ENCODE measurements at places on chromosomes 7 and 10. TPM values are rescaled to one million over a fixed set of nuclear protein-coding genes. Genes with fewer than 3 reads are reported as not detected.

The OPALIN gene
- total RNA-seq: not detected

The SMNDC1 gene
- total RNA-seq: 28.1 TPM

- no peak overlapping the region for H3K4me3 ChIP-seq
- no peaks in the 10 kb centered on the region for H3K36me3 ChIP-seq
- H3K27ac ChIP-seq: no peak overlapping the region
- no peaks in the 10 kb centered on the region for H3K27me3 ChIP-seq
- H3K4me1 ChIP-seq: no peaks in the 10 kb centered on the region
Measured at GRCh38 chr10:103265717-103266329, 11.1 kb upstream of the INA start.

The CLCN1 gene
- total RNA-seq: not detected

The MYPN gene
- not detected for total RNA-seq

- H3K27me3 ChIP-seq: no peaks in the 10 kb centered on the region
- H3K36me3 ChIP-seq: no peaks in the 10 kb centered on the region
- H3K27ac ChIP-seq: no peak overlapping the region
- peaks cover 6% of the 10 kb centered on the region for H3K4me1 ChIP-seq
Measured at GRCh38 chr10:50260791-50261281, 9.5 kb upstream of the ASAH2 start.

DNA sequence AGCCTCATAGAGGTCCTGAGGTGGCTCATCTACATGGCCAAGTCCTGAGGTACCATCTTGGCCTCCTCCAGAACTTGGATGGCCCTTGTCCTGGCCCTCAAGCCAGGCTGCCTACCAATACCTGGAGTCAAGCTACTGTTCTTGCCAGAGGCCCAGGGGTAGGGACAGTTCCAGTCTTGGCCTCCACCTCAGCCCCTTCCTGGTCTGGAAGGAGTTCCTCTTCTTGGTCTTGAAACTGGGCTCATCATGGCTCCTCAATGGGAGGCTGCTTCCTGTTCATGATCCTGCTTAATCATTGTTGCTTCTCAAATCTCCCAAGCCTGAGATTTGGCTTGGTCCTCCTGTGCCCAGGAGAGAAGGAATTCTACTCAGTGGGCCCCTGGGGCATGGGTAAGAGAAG lies 3.9 kb downstream of the HPS6 start:
- peaks cover 38% of the 10 kb centered on the region for H3K4me1 ChIP-seq
- H3K4me3 ChIP-seq: no peak overlapping the region
- no peaks in the 10 kb centered on the region for H3K27me3 ChIP-seq
- no peak overlapping the region for H3K27ac ChIP-seq
- DNase-seq: no peak

DNA sequence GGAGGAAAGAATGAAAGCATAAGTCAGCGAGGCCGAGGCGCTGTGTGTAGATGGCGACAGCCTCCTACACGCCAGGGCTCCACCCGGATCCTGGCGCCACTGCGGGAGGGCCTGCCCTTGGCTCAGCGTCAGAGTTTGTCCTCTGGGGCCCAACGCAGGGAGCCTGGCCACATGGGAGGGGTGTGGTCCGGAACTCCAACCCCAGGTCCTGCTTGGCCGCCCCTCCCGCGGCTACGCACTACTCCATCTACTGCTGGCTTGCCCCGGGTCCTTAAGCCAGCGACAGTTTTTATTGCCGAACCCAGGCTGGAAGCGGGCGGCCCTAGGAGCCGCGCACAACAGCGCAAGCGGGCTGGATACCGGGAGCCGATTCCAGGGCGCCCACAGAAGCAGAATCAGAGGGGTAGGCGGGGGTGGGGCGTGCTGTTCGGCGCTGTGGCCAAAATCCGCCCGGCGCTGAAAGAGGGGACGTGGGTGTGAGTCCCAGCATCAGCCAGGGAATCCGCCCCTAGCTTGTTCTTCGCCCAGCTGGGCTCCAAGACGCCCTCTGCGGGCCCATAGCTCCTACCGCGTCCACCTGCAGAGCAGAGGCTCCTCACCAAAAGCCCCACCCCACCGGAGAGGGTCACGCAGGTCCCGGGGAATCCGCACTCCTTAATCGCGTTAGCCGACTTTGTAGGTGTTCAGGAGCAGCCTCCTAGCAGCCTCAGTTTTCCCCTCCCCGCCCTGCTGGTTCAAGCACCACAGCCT lies 4.5 kb downstream of the KAZALD1 start:
- peak overlapping the region; percentile 58 for H3K4me3 ChIP-seq
- no peaks in the 10 kb centered on the region for H3K36me3 ChIP-seq
- peak overlapping the region; percentile 88 for H3K27ac ChIP-seq
- peak; percentile 71 for DNase-seq

DNA sequence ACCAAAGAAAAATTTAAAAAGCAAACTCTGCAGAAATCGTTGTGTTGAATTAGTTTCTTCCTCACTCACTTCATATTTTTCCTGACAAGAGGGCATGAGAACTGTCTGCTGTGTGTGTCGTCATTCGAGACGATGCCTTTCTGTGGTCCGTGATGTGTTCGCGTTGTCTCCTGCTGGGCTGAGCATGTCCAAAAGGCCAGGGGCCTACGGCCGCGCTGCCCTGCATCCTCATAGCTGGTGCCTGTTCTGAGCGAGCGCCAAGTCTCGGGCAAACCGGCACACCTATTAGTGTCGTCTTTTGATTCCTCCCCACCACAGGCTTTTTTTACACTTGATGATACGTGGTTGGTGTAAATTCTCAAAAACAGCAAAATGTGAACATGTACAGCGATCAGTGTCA lies 27.4 kb downstream of the WDR37 start:
- no peak overlapping the region for H3K4me3 ChIP-seq
- no peaks in the 10 kb centered on the region for H3K4me1 ChIP-seq
- no peak overlapping the region for H3K27ac ChIP-seq
- peaks cover 67% of the 10 kb centered on the region for H3K36me3 ChIP-seq

GRCh38 chr10:61592581-61592980 lies 70.1 kb upstream of the CABCOCO1 start:
- DNase-seq: peak; percentile 40
- no peaks in the 10 kb centered on the region for H3K36me3 ChIP-seq
- H3K4me1 ChIP-seq: no peaks in the 10 kb centered on the region
- H3K4me3 ChIP-seq: no peak overlapping the region

DNA sequence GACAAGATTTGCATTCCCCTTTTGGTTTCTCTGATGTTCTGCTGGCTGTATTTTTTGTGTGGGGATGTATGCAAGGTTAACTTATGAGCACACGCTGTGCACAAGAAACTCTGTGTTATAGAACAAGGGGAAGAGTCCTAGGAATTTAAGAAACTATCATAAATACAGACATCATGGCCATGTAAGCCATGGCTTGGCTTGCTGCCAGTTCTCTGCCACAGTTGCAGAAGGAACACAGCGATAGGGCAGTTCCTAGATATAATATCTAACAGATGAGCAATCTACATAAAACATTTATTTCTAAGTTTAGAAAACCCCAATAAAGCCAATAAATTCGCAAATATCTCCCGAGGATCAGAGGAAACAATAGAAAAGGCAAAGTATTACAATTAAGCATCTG lies 153.3 kb downstream of the LRRTM3 start:
- no peaks in the 10 kb centered on the region for H3K27me3 ChIP-seq
- no peak overlapping the region for H3K27ac ChIP-seq
- H3K36me3 ChIP-seq: no peaks in the 10 kb centered on the region
- H3K4me1 ChIP-seq: no peaks in the 10 kb centered on the region

DNA sequence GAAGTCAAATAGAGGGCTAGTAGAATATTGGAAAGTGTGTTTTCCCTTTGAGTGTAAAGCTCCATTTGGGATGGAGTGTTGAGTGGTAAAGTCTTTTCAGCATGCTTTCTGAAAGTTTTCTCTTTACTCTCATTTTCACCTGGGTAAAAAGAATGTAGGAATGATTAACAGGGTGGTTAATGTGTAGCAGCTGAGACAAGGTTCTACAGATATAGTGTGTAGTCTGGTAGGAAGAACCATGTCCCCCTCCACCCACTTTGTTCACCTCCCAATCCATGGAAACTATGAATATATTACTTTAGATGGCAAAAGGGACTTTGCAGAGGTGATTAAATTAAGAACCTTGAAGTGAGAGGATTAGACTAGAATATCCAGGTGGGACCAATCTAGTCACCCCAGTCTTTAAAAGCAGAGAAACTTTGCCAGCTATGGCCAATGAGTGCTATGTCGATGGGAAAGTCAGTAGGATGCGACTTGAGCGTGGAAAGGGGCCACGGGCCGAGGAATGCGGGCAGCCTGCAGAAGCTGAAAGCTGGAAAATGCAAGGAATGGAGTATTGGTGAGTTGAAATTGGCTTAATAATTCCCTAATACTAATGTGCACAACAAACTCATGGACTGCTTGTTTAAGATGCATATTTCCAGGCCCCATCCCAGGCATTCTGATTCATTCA lies 166.3 kb upstream of the AHR start:
- H3K27ac ChIP-seq: no peak overlapping the region
- H3K36me3 ChIP-seq: no peaks in the 10 kb centered on the region
- H3K4me1 ChIP-seq: no peaks in the 10 kb centered on the region

DNA sequence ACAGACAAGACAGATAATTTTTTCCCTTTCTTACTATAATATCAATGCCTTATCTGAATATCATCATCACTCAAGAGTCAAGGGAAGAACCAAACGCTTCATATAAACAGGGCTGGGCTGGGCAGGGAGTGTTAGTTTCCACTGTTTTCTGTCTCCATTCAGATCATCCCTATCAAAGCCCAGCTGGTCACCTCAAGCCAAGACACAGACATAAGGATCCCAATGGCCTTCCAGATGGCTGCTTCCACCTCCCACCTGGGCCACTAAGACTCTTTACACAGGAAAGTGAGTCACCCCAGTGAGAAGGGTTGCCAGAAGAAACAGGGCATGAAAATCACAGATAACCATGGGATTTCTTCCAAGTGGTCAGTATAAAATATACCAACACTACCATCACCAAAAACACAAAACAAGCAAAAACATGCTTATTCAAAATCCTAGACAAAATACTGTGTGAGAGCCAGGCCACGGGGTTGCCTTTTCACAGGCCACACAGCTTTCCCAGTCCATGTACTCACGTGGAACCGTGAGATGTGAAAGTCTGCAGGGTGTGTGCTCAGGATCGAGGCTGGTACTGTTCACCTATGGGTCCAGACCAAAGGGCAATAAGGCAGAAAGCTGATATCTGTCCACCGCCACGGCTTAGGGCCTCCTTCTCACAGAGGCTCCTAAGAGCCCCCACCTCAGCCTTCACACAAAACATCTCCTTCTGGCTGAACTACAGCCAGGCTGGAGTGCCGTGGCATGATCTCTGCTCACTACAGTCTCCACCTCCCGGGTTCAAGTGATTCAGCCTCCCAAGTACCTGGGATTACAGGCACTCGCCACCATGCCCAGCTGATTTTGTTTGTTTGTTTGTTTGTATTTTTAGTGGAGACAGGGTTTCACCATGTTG lies 5.7 kb downstream of the PRSS1 start:
- no peak overlapping the region for H3K27ac ChIP-seq
- H3K36me3 ChIP-seq: no peaks in the 10 kb centered on the region
- H3K4me3 ChIP-seq: no peak overlapping the region
- no peaks in the 10 kb centered on the region for H3K4me1 ChIP-seq

DNA sequence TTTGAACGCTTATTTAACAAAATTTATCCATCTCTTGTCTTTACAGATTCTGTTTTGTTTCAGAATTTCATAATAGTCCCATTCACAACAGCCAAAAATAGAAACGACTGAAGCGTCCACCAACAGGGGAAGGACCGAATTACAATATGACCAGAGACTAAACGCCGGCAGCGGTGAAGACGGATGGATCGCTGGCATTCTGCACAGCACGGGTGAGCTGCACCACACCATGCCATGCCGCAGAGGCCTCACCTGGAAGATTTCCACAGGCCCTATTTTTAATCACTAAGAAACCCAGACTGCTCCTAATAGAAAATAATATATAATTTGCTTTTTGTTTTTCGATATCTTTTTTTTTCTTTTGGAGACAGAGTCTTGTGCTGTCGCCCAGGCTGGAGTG lies 91.0 kb downstream of the ELFN1 start:
- no peaks in the 10 kb centered on the region for H3K36me3 ChIP-seq
- no peak overlapping the region for H3K27ac ChIP-seq
- no peak for DNase-seq
- H3K4me1 ChIP-seq: peaks cover 23% of the 10 kb centered on the region
- peaks cover 53% of the 10 kb centered on the region for H3K27me3 ChIP-seq

The CPA1 gene
- 9.7 TPM for total RNA-seq

GRCh38 chr7:65265933-65266519 lies 107.6 kb upstream of the ZNF92 start:
- H3K27me3 ChIP-seq: peaks cover 42% of the 10 kb centered on the region
- no peak for DNase-seq
- H3K4me1 ChIP-seq: peaks cover 3% of the 10 kb centered on the region
- H3K27ac ChIP-seq: no peak overlapping the region
- H3K36me3 ChIP-seq: no peaks in the 10 kb centered on the region

- no peak for DNase-seq
- H3K4me3 ChIP-seq: no peak overlapping the region
- H3K27ac ChIP-seq: no peak overlapping the region
- peaks cover 6% of the 10 kb centered on the region for H3K27me3 ChIP-seq
Measured at GRCh38 chr10:100038561-100039071, 28.9 kb upstream of the DNMBP start.

Data from K562 (cell line).